A549 treated with ZK216348 at 1 μM for 4 hours (cell line): ENCODE measurements at places on chromosomes 1 and 21. TPM values are rescaled to one million over a fixed set of nuclear protein-coding genes. Genes with fewer than 3 reads are reported as not detected.

The RIPPLY3 gene
- 0.43 to 0.71 TPM (median 0.53 TPM) in 5 replicates for total RNA-seq

The LMNA gene
- 487 to 742 TPM (median 732 TPM) in 5 replicates for total RNA-seq

The DYNLT4 gene
- total RNA-seq, result 0.69 to 0.99 TPM (median 0.81 TPM) in 3 of 5 replicates, not detected in the others

The RASAL2 gene
- 13.8 to 23.8 TPM (median 17.7 TPM) in 5 replicates for total RNA-seq

The SYT11 gene
- total RNA-seq, result 0.93 to 1.3 TPM (median 1.2 TPM) in 5 replicates

The PTAFR gene
- 0.13 to 0.36 TPM (median 0.20 TPM) in 5 replicates for total RNA-seq

The PRDX6 gene
- 300 to 332 TPM (median 305 TPM) in 5 replicates for total RNA-seq

The B3GALT5 gene
- total RNA-seq, result 0.12 to 0.29 TPM (median 0.22 TPM) in 5 replicates

The TMEM240 gene
- total RNA-seq, result 0.37 to 0.68 TPM (median 0.48 TPM) in 4 of 5 replicates, not detected in the other

The SLC9C2 gene
- total RNA-seq, result not detected in 5 replicates

The TDRD5 gene
- 0.04 to 0.14 TPM (median 0.07 TPM) in 4 of 5 replicates, not detected in the other for total RNA-seq

The TSACC gene
- total RNA-seq, result 1.7 to 3.2 TPM (median 2.2 TPM) in 5 replicates

The ACTL8 gene
- 1.3 to 1.9 TPM (median 1.6 TPM) in 5 replicates for total RNA-seq

The DENND2D gene
- total RNA-seq, result 1.6 to 2.2 TPM (median 1.7 TPM) in 5 replicates

The SNX7 gene
- 20.5 to 43.0 TPM (median 24.6 TPM) in 5 replicates for total RNA-seq

The DAB1 gene
- total RNA-seq, result not detected in 5 replicates

The AUNIP gene
- total RNA-seq, result 7.1 to 10.4 TPM (median 8.3 TPM) in 5 replicates

The GPR161 gene
- total RNA-seq, result 8.7 to 21.3 TPM (median 16.4 TPM) in 5 replicates

The TRIM46 gene
- 1.0 to 3.1 TPM (median 1.8 TPM) in 5 replicates for total RNA-seq

The THEM5 gene
- total RNA-seq, result not detected in 5 replicates

The RIMS3 gene
- total RNA-seq, result 0.75 to 1.3 TPM (median 1.2 TPM) in 5 replicates

The BEND5 gene
- not detected in 5 replicates for total RNA-seq

The TEX38 gene
- total RNA-seq, result not detected in 5 replicates

The FAM177B gene
- not detected in 5 replicates for total RNA-seq

The RXFP4 gene
- not detected in 5 replicates for total RNA-seq

The PLEKHN1 gene
- total RNA-seq, result 4.0 to 6.6 TPM (median 5.4 TPM) in 5 replicates

The CLCA1 gene
- total RNA-seq, result not detected in 5 replicates

The F13B gene
- 0.14 to 0.38 TPM in 2 of 5 replicates, not detected in the others for total RNA-seq

The PTGS2 gene
- total RNA-seq, result 4.2 to 8.3 TPM (median 6.7 TPM) in 5 replicates

The HSD17B7 gene
- 7.6 to 10.3 TPM (median 8.8 TPM) in 5 replicates for total RNA-seq

The NBPF8 gene
- total RNA-seq, result 3.8 to 4.8 TPM (median 4.4 TPM) in 5 replicates

The ADGRL4 gene
- total RNA-seq, result not detected in 5 replicates

The S100A7 gene
- total RNA-seq, result not detected in 5 replicates

The SHE gene
- 0.05 to 0.08 TPM (median 0.07 TPM) in 5 replicates for total RNA-seq

The PGLYRP4 gene
- not detected in 5 replicates for total RNA-seq

The FAM229A gene
- total RNA-seq, result 2.0 to 4.7 TPM (median 4.0 TPM) in 5 replicates

The TMEM79 gene
- 6.2 to 9.5 TPM (median 8.5 TPM) in 5 replicates for total RNA-seq

The S100A12 gene
- total RNA-seq, result not detected in 5 replicates

The FAM110D gene
- total RNA-seq, result 0.05 to 0.06 TPM in 2 of 5 replicates, not detected in the others

The KCNE2 gene
- not detected in 5 replicates for total RNA-seq

The FCRL4 gene
- not detected in 5 replicates for total RNA-seq

The BARHL2 gene
- not detected in 5 replicates for total RNA-seq

The CFAP107 gene
- not detected in 5 replicates for total RNA-seq

The RC3H1 gene
- total RNA-seq, result 4.7 to 7.7 TPM (median 6.6 TPM) in 5 replicates

The SLC6A9 gene
- total RNA-seq, result 9.0 to 21.2 TPM (median 16.9 TPM) in 5 replicates

The AJAP1 gene
- total RNA-seq, result not detected in 5 replicates

The OTUD7B gene
- 8.2 to 13.0 TPM (median 11.6 TPM) in 5 replicates for total RNA-seq

The FOXD3 gene
- total RNA-seq, result 0.75 to 1.3 TPM (median 1.1 TPM) in 5 replicates

The NSL1 gene
- total RNA-seq, result 25.7 to 38.3 TPM (median 31.7 TPM) in 5 replicates

The MYBPHL gene
- not detected in 5 replicates for total RNA-seq

The EFNA3 gene
- 5.0 to 6.2 TPM (median 5.8 TPM) in 5 replicates for total RNA-seq

The TMPRSS15 gene
- total RNA-seq, result not detected in 5 replicates

The SMIM1 gene
- 1.0 to 2.1 TPM (median 1.6 TPM) in 4 of 5 replicates, not detected in the other for total RNA-seq

The ZBTB40 gene
- 4.0 to 5.8 TPM (median 5.3 TPM) in 5 replicates for total RNA-seq
